Left lobe of liver (tissue), 2 donors: ENCODE measurements at places on chromosomes 13 and 19. TPM values are rescaled to one million over a fixed set of nuclear protein-coding genes. Genes with fewer than 3 reads are reported as not detected.

The PRSS57 gene
- total RNA-seq = not detected

DNA sequence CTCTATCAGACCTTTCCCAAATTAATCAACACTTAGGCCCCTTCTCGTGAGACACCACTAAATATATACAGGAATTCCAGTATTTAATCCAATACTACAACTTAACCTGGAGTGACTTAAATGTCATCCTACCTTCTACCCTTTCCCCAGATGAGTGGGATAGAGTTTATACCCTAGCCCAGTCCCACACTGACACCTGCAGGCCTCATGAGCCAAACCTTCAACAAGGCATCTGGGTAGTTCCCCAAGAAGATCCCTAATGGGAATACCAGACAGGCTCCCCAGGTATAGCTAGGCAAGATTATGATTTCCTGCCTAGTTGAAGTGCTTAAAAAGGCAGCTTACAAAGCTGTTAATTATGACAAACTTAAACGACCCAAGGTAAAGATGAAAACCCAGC, 15.9 kb downstream of the ZNF83 start:
- no peak for DNase-seq

The LIM2 gene
- total RNA-seq = not detected

DNA sequence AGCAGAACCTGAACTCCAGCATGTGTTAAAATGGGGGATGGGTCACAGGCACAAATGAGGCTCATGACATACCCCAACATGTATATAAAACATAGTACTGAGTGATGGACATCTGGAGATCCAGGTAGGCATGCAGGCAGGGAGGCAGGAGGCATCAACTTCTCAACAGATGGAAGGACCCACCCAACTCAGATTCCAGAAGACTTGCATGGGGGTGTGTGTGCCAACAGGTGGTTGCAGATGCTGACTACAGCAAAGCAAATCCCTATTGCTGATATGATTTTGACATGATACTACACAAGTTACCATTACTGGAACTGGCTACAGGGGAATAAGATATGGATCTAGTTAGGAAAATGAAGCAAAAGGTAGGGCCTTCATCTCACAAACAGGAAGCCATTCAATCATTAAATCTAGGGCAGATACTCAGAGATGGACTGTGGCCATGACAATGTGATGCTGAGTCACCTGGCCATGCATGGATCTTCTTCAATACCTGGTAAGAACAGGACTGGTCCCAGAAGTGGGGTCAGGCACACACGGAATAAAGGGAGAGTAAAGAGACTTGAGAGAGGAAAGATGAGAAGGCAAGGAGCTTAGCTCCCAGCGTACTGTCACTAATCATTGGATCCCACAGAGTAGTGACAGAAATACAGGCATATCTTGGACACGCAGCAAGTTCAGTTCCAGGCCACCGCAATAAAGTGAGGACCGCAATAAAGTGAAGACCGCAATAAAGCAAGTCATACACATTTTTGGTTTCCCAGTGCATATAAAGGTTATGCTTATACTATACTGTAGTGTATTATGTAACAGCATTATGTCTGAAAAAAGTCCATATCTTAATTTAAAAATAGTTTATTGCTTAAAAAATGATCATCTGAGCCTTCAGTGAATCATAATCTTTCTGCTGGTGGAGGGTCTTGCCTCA, 91.3 kb downstream of the USP12 start:
- no peak for DNase-seq

- no peak for DNase-seq
Measured at GRCh38 chr13:73496711-73497110, 437.9 kb downstream of the KLF5 start.

The ZNF850 gene
- total RNA-seq = 0.88 TPM
